IMR-90 (cell line): ENCODE measurements at places on chromosomes 6 and 20. TPM values are rescaled to one million over a fixed set of nuclear protein-coding genes. Genes with fewer than 3 reads are reported as not detected.

The STX11 gene
- 0.54 and 0.56 TPM in 2 replicates for total RNA-seq

The DDRGK1 gene
- 12.2 and 20.6 TPM in 2 replicates for total RNA-seq

The TCF19 gene
- total RNA-seq = 14.2 and 14.4 TPM in 2 replicates

GRCh38 chr20:62351469-62352401 lies 15.4 kb downstream of the LAMA5 start:
- no peak for DNase-seq

GRCh38 chr6:137702791-137703424 lies 164.2 kb upstream of the TNFAIP3 start:
- DNase-seq = no peak

DNA sequence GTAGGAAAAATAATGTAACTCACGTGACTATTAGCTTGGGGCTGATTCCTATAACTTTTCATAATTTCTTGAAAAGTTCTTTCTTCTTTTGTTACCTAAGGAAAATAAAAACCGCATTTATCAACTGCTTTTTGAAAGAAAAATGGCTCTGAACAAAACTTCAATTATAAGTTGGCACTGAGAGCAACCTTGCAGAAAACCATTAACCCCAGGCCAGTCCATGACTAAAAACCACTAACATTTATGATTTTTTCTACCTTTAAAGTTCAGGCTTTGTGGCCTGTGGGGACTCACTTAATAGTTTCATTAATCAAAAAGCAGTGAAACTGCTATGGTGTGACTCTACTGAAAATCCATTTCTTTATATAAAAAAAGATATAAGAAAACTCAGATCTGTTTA lies 69.1 kb upstream of the SAMHD1 start:
- no peak for DNase-seq

DNA sequence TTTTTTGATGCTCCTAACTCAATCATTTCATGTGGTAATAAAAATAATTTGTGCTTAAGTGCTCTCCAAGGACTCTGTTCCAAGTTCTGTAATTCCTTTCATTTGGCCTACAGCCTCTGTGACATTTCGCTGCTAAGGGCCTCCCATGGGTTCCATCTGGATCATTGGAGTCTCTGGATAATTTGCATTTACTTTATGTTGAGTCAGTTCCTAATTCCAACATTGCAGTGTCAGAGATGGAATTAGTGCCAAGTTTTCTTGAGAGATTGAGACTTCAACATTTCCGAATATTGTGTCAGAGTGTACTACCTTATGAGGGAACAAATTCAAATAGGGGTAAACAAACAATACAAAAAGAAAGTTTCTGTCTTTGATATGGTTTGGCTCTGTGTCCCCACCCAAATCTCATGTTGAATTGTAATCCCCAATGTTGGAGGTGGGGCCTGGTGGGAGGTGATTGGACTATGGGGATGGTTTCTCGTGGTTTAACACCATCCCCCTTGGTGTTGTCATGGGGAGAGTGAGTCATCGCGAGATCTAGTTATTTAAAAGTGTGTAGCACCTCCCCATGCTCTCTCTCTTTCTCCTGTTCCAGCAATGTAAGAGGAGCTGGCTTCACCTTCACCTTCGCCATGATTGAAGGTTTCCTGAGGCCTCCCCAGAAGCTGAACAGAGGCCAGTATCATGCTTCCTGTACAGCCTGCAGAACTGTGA lies 244.1 kb upstream of the TBX18 start:
- peak; percentile 1 for DNase-seq

DNA sequence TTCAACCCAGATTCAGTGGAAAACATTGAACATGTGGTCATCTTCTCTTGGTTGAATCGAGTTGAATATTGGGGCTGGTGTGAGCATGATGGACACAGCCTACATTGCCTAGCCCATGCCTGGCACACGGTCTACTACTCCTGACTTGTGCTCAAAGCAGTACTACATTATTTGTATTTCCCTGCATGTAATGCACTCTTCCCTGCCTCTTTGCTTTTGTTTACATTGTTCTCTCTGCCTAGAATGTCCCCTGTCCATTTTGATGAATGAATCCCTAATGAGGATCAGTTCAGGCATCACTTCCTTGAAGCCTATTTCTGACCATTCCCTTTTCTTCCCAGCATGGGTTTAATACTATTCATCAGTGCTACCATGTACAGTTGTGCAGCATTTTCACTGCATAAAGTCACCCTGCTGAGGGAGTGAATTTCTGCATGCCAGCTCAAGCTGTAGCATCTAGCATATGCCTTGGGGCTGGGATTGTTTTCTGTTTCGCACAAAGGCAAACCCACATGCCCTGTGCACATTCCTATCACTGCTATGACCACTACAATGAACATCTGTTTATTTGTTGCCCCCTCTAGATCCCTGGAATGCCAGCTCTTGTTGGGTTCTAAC lies 75.3 kb upstream of the CCN6 start:
- no peak for DNase-seq

DNA sequence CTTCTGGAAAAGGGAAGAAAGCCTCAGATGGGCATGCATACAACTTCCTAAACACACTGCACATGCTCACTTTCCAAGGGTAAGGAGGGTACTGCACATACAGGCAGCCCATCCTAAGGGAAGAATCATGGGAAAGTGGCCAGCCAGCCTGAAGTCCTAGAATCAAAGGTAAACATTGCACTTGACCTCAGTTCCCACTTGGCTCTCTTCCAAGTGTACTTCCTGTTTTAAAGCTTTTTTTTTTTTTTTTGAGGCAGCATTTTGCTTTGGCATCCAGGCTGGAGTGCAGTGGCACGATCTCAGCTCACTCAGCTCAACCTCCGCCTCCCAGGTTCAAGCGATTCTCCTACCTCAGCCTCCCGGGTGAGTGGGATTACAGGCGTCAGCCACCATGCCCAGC lies 225.3 kb upstream of the EPHA7 start:
- DNase-seq = no peak

DNA sequence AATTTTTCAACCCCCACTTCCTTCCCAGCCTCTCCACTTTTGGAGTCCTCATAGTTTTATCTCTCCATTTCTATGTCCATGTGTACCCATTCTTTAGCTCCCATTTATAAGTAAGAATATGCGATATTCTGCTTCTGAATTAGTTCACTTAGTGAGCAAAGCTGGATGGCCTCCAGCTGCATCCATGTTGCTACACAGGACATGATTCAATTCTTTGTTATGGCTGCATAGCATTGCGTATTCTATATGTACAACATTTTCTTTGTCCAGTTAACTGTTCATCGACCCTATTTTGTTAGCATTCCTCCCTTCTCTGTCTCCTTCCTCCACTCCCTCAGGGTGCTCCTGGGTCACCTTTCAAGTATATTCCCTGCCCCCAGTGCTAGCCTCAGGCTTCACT lies 210.0 kb upstream of the SSTR4 start:
- peak; percentile 41 for DNase-seq

- DNase-seq = peak; percentile 45
Observed at GRCh38 chr20:5734602-5735001, 15.6 kb upstream of the SHLD1 start.

DNA sequence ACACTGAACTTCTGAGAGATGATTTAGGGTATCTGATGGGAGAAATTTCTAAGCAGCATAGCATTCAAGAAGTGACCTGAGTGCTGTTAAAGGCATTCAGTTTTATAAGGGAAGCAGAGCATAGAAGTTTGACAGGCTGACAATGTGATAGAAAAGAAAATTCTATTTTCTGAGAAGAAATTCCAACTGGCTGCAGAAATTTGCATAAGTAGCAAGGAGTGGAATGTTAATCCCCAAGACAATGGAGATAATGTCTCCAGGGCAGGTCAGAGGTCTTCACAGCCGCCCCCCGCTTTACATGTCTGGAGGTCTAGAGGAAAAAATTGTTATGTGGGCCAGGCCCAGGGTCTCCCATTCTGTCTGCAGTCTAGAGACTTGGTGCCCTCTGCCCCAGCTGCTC lies 1361.8 kb upstream of the EYS start:
- DNase-seq = no peak

DNA sequence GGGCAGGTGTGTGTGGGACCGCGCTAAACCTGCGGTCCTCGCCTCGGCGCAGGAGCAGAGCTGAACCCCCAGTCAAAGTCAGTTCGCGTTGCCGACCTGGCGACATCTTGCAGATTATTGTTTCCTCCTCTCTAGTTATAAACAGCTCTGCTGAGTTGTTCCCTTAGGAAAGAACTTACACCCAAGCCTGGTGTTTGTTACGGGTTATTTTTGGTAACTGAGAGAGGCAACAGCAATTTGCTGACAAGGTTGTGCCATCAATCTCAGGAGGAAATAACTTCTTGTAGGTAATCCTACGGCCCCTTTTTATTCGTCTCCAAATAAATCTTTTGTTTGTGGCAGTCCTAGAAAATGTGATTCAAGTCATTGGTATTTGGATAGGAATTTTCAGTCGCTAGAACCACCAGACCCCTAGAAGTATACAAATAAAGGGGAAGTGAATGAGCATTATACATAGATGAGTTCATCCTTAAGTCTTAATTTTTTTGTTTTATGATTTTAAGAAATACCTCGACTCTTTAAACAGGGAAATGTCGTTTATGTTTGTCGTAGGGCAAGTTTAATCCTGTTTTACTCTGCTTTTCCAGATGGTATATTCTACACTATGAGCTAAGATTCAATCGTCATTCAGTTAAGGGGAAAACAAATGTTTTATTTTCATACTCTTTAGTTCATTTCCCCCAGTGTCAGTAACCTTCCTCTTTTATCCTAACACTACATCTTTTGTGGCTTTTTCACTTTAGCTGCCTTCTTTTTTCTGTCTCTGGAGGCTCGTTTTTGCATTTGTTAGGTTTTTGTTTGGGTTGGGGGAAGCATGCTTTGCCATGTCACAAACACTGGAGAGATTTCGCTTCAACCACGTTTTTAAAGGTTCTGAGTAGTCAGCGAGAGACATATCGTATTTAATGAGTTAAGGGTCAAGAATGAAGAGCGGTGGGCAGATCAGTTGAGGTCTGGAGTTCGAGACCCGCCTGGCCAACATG lies 1.2 kb downstream of the PM20D2 start:
- DNase-seq = peak; percentile 65

DNA sequence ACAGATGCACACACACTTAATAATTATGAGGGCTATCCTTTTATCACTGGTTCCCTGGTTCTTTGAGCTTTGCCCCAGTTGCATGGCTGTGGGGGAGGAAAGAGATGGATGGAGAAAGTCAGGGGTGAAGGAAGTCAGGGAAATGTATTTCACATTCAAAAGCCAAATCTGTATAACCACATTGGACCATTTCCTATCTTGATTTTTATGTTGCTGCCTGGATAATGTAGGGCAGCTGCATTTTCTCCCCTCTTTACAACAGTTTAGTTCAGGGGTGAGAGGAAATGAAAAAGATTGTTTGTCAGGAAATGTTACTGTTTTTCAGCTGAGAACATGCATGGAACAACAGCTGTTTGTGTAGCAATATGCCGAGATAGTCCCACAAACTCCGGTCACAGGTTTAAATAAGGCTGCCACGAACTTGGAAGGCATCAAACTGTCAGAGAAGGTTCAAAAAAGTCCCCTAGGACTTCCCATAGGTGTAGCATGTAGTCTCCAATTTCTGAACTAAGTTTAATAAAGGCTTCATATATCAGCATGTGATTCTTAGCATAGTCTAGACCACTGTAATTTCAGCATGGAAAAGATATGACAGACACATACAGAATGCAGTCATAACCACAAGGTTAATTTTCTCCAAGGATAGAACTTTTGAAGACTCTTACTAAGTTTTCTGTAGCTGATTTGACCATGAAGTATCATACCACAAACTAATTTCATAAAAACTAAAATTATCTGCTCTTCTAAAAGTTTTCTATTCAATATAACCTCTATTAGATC lies 82.1 kb upstream of the COL21A1 start:
- peak; percentile 78 for DNase-seq

DNA sequence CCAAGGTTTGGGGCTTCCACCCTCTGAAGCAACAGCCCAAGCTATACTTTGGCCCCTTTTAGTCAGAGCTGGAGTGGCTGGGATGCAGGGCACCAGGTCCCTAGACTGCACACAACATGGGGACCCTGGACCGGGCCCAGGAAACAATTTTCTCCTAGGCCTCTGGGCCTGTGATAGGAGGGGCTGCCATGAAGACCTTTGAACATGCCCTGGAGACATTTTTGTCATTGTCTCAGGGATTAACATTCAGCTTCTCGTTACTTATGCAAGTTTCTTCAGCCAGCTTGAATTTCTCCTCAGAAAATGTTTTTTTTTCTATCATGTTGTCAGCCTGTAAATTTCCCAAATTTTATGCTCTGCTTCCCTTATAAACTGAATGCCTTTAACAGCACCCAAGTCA lies 82.3 kb downstream of the LRRC1 start:
- DNase-seq = no peak
